ENCODE measurements at places on chromosomes 11 and 22. TPM values are rescaled to one million over a fixed set of nuclear protein-coding genes. Genes with fewer than 3 reads are reported as not detected.

GRCh38 chr11:27237643-27238042 lies 125.4 kb downstream of the CCDC34 start:
- peak; percentile 53 for DNase-seq

The SHISA8 gene
- total RNA-seq: not detected

GRCh38 chr11:46930089-46930488 lies 6.5 kb upstream of the CSTPP1 start:
- no peak for DNase-seq

DNA sequence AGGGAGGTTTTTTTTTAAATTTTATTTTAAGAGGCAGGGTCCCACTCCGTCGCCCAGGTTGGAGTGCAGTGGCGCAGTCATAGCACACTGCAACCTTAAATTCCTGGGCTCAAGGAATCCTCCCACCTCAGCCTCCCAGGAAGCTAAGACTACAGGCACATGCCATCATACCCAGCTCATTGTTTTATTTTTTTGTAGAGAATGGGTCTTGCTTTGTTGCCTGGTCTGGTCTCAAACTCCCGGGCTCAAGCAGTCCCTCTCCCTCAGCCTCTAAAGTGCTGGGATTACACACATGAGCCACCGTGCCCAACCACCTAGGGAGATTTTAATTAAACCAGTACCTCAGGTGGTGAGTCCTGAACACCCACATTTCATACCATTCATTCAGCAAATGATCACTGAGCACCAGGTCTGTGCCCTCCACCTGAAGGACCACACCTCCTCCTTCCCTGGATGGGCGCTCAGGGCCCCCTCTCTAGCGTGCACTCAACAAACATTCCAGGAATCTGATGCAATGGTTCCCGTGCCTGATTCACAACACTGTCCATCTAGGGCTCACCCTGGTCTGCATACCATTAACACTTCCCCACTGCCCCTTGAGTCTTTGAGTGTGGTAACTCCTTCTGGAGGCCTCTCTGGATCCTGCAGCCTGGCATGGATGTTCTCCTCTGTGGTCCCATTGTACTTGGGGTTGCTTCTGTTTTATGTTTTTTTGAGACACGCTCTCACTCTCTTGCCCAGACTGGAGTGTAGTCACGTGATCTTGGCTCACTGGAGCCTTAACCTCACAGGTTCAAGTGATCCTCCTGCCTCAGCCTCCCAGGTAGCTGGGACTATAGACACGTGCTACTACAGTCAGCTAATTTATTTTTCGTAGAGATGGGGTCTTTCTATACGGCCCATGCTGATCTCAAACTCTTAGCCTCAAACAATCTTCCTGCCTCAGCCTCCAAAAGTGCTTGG lies 9.6 kb upstream of the MYH9 start:
- no peak for DNase-seq

DNA sequence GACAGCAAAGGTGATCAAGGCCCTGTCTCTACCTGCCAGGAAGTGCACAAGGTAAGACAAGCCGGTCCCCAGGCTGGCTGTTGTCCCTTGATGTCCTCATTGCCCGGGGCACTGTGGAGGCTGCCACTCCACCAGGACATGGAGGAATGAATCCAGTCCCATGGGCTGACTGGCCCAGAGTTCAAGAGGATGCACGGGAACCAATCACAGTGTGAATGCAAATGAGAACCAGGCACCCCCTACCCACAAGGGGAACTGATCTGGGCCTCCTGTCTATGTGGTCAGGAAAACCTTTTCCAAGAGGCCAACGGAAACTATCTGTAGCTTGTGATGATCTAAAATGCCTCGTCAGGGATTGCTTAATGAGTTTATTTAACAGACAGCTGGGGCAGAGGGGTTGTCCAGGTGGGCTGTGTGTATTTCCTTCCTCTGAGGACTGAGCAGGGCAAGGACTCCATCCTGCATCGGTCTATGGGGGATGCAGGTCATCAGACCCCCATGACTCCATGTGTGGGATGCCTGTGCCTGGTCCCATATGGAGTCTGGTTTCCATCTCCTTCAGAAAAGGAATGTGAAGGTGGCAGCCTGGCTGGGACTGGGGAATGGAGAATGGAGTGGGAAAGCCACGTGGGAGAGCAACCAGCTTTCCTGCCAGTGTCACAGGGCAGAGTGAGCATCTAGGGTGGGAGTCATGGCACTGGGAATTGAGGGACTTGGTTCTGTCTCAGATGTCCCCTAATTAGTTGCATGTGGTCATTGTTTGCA lies 60.5 kb downstream of the CD82 start:
- DNase-seq: no peak

DNA sequence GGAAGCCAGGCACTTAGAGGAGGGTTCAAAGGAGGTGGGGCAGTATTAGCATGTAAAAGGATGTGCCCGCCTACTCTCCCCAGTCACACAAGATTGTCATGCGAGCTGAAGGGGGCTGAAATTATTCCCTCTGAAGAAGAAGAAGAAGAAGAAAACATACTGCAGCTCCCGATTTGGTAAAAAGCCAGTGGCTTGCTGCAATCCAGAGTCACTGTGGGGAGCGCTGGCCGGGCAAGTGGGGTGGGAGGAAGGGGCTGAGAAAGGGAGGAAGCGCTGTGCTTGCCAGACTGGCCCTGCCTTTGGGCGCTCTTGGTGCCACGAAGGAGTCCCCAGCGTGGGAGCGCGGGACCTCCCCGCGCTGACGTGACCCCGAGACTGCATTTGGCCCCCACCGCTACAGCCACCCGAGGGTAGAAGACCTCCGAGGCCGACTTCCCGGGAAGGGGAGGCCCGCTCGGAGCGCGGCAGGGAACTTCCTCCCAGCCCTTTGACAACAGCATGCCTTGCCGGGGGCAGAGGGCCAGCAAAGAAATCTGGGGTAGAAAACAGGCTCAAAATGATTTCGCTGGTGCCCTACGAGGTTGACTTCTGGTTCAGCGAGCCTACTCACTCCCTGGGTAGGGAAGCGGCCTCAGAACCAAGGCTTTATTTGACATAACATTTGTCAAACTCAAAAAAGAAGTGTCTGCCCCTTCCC lies 906.3 kb downstream of the DLG2 start:
- DNase-seq: peak; percentile 37

- DNase-seq: no peak
These were observed 4.8 kb upstream of the SAA2 start for GRCh38 chr11:18253233-18253632.

DNA sequence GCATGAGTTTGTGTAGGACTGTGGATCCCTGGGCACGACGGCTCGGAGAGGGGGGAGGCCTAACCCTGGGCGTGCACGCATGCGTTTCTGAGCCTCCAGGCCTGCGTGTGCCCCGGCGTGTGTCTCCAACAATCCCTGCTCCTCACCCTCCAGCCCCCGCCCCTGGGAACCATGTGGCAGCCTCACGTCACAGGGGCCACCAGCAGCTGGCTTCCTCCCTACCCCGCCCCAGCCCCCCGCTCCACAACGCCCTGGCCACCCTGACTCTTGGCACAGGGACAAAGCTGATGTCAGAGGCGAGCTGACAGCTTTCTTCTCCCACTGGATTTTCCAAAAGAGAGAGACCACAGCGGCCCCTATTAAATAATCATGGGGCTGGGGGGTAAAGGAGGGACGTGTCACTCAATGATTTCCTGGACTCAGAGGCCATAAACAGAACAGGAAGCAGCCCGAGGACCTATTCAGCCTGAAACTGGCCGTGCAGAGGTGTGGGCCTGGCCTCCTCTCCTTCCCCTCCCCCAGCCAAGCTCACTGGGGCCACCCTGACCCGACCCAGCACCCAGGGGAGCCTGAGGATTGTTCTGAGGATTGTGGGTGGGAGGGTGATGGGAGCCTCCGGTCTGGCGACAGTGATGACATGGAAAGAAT lies 6.8 kb upstream of the LIF start:
- DNase-seq: peak; percentile 87

DNA sequence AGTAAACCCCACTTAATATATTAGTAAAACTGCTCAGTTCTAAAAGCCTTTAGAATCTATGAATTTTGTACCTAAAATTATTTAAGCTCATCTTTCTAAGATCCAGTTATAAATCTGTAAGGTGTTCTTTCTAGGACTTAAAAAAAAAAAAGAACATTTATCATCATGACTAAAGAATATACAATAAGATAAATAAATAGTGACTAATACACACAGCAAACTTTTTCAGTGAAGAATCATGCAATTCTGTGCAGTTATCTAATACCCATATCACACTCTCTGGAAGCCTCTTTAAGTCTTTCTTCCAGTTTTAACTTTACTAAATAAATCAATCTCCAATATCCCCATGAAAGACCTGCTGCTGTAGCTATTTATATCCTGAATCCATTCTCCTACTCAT lies 59.8 kb downstream of the CEP57 start:
- DNase-seq: no peak

GRCh38 chr11:134266440-134266839 lies 9.7 kb upstream of the GLB1L3 start:
- no peak for DNase-seq

The FAM89B gene
- total RNA-seq: 26.4 TPM

The HBG2 gene
- total RNA-seq: not detected

The MB gene
- total RNA-seq: 13.4 TPM

Data from mucosa of descending colon (tissue), 3 donors.